ENCODE measurements at places on chromosomes 2 and 18. TPM values are rescaled to one million over a fixed set of nuclear protein-coding genes. Genes with fewer than 3 reads are reported as not detected.

The CRACDL gene
- 0.07 TPM for total RNA-seq

The SFTPB gene
- not detected for total RNA-seq

The ALK gene
- total RNA-seq: not detected

The MATN3 gene
- total RNA-seq: 1.7 TPM

The RAD51AP2 gene
- total RNA-seq: 1.2 TPM

The DSG1 gene
- total RNA-seq: not detected

The CPS1 gene
- total RNA-seq: 86.8 TPM

The BOK gene
- total RNA-seq: 2.0 TPM

The CROCC2 gene
- not detected for total RNA-seq

The TFCP2L1 gene
- total RNA-seq: 0.06 TPM

The POTEI gene
- total RNA-seq: 1.8 TPM

The LIMS4 gene
- not detected for total RNA-seq

The RFTN2 gene
- total RNA-seq: 8.2 TPM

The GLB1L gene
- total RNA-seq: 7.2 TPM

The DNAH6 gene
- total RNA-seq: 2.6 TPM

The PAX8 gene
- 1.4 TPM for total RNA-seq

The CCDC74B gene
- total RNA-seq: 13.8 TPM

The ALS2 gene
- 41.0 TPM for total RNA-seq

The TSPYL6 gene
- not detected for total RNA-seq

The SLC4A3 gene
- 0.88 TPM for total RNA-seq

The RSAD2 gene
- total RNA-seq: not detected

The DSG4 gene
- not detected for total RNA-seq

The UCN gene
- 1.2 TPM for total RNA-seq

The GPR148 gene
- not detected for total RNA-seq

The PCARE gene
- not detected for total RNA-seq

The KIDINS220 gene
- total RNA-seq: 56.1 TPM

The PIAS2 gene
- 26.4 TPM for total RNA-seq

The DSG2 gene
- total RNA-seq: 50.5 TPM

The CREG2 gene
- not detected for total RNA-seq

The POTEJ gene
- 0.21 TPM for total RNA-seq

The SLC16A14 gene
- 10.8 TPM for total RNA-seq

The BOLL gene
- not detected for total RNA-seq

The CTNNA2 gene
- total RNA-seq: 43.5 TPM

The SLC8A1 gene
- total RNA-seq: 9.6 TPM

The IL1R2 gene
- not detected for total RNA-seq

The CHRNA1 gene
- 0.11 TPM for total RNA-seq

The TUBB6 gene
- total RNA-seq: 137 TPM

The INPP5D gene
- 4.2 TPM for total RNA-seq

The CABYR gene
- total RNA-seq: 12.0 TPM

The PLEK gene
- not detected for total RNA-seq

The IL1RL1 gene
- total RNA-seq: not detected

The FAP gene
- not detected for total RNA-seq

All from neural progenitor cell (in vitro differentiated cells).